ENCODE measurements at places on chromosomes 12 and 14.

DNA sequence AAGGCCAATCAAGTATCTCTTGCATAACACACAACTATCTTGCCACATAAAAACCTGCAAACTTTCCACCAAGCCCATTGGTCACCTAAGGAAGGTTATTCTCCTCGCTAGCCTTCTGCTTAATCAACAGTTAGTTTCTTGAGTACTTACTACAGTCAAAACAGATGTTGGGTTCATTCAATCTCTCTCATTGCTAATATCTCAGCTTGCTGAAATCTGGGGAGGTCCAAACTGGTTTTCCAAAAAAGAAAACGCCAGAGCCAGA is 74.6 kb downstream of the TTC7B start:
- no peak for DNase-seq

GRCh38 chr14:35138585-35138984 is 16.2 kb downstream of the PRORP start:
- DNase-seq = no peak

GRCh38 chr12:49448858-49449257 is 81.6 kb downstream of the SPATS2 start:
- DNase-seq = no peak

DNA sequence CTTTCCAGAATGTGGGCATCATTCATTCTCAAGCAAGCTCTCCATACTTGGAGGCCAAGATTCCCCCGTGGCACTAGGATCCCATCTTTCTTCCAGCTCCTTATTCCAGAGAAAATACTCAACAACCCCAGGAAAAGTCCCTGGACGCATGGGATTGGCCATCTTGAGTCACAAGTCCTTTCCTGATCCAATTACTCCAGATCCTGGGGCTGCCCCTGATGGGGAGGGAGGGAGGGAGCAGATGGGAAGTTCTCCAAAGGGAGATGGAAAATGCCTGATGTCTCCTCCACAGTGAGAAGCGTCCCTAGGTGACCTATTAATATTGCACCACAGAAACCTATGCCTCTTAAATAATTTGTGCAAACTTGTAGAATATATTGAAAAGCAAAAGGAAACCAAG is 12.4 kb upstream of the KCNK13 start:
- DNase-seq = no peak

GRCh38 chr14:73234586-73235394 is 2.5 kb upstream of the PAPLN start:
- no peak for DNase-seq

GRCh38 chr12:94849411-94849976 is 154.0 kb downstream of the NDUFA12 start:
- no peak for DNase-seq

DNA sequence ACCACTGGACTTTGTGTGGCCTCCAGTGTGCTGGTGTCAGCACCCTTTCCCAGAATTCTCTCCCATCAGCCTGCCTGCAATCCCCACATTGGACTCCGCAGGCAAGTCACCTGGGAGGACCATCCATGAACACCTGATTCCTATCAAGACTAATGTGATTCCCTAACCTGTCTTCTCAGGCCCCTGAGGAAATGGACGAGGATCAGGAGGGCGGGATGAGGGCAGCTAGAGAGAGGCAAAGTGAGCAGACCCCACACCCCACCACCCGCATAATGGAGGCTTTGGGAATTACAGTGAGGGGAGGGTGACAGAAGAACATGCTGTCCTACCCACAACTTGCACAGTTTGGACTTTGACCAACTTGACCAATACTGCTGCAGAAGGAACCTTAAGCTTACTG is 60.9 kb upstream of the RFX4 start:
- no peak for DNase-seq

DNA sequence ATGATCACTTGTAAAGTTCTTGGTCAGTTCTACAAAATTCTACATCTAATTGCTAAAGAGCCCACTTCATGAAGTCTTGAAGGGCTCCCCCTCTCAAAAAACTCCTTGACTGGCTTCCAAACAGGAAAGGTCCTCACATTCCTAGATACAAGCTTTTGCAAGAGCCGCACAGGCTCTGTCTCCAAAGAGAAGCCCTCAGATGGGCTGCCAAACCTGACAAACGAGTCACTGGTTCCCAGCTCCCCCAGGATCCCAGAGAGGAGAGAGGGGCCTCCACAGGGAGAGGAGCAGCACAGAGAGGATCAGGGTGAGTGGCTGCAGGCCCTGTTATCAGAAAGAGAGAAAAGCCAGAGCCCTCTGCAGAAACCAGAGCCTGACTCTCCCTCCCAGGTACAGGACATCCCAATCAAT is 5.8 kb downstream of the NID2 start:
- DNase-seq = no peak

DNA sequence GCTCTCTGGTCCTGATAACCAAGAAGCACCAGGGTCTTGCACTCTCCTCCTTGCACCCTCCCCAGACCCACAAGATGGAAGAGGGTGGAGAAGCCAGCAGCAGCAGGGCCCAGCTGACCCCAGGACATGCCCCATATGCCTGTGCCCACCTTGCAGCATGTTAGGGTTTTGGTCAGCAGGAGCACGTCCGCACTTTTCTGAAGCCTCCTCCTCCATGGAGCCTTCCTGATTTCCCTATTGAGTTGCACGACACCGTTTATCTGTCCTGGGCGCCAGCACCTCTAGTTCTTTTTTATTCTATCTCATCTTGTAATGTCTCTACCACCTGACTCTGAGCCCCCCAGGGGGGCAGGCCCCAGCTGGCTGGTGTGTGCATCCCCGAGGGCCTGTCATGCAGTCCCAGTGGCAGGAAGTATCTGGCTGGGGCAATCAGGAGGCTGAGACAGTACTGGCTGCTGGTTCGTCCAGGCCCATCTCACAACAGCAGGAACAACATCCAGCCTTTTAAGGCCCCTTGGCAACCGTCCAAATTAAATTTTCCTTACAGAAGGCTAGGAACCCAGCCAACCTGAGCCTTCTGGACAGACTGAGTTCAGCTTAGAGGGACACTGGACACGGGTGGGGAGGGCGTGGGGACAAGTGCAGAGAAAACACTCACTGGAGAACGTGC is 39.6 kb downstream of the CCDC85C start:
- DNase-seq = no peak

- DNase-seq = peak; percentile 92
Measured at GRCh38 chr12:48988030-48988649, 10.0 kb downstream of the WNT1 start.

DNA sequence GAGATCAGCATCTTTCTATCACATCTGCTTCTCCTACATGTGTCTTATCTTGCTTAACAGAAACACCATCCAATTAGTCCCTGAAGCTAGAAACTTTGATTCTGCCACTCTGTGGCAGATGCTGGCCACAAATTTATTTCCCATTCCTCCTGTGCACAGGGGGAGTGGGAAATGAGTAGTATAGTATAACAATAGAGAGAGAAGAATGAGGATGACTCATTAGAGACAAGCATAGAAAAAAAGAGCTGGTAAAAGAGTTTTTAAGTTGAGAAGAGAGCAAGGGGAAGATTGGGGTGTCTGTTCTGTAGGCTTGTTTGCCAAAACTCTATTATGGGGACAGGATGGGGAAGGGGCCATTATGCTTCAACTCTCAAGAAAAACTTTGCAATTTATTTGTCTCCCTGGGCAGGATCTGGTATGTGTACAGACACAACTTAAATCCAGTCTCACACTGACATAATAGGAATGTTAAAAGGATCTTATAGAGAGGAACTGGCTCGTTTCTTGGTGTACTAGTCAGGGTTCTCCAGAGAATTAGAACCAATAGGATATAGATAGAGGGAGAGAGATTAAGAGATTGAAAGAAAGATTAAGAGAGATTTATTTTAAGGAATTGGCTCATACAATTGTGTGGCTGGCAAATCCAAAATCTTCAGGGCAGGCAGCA is 142.6 kb upstream of the CPSF6 start:
- no peak for DNase-seq

DNA sequence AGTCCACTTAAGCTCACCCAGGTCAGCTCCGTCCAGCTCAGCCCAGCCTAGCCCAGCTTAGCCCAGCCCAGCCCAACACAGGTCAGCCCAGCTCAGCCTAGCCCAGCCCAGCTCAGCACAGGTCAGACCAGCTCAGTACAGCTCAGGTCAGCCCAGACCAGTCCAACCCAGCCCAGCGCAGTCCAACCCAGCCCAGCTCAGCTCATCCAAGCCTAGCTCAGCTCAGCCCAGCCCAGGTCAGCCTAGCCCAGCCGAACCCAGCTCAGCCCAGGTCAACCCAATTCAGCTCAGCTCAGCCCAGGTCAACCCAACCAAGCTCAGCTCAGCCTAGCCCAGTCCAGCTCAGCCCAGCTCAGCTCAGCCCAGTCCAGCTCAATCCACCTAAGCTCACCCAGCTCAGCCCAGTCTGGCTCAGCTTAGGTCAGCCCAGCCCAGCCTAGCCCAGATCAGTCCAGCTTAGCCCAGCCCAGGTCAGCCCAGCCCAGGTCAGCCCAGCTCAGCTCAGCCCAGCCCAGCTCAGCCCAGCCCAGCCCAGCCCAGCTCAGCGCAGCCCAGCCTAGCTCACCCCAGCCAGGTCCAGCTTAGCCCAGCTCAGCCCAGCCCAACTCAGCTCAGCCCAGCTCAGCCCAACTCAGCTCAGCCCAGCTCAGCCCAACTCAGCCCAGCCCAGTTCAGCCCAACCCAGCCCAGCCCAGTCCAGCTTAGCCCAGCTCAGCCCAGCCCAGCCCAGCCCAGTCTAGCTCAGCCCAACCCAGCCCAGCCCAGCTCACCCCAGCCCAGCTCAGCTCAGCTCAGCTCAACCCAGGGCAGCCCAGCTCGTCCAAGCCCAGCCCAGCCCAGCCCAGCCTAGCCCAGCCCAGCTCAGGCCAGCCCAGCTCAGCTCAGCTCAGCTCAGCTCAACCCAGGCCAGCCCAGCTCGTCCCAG is 184.0 kb downstream of the TMEM121 start:
- DNase-seq = no peak

- DNase-seq = no peak
Measured at GRCh38 chr14:85454226-85454813, 75.6 kb upstream of the FLRT2 start.

- no peak for DNase-seq
Measured at GRCh38 chr14:95287176-95287754, 32.4 kb downstream of the CLMN start.

- no peak for DNase-seq
Measured at GRCh38 chr14:75794615-75795038, 133.6 kb downstream of the TTLL5 start.

DNA sequence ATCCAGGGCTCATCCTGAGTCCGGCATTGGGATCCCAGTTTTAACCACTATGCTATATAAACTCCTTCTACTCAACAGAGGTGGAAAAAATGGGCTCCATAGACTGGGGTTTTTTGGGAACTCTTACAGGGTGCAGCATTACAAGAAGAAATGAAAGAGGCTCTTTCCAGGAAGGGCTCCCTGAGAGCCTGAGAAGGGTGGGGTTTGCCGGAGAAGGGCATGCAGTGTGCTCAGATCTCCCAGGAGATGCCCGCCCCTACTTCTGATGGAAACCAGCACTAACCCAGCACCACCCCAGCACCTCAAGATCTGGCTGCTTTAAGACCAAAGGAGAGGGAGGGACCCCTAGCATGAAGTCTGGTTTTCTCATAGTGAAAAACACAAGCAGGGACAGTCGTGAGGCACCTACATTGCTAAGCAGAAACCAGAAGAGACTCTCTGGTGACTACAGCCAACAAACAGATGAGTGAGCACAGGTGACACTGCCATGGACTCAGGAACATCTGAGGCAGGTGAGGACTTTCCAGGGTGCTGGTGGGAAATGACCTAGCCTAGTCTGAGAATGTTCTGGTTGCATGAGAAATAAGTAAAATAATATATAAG is 43.9 kb upstream of the HSP90B1 start:
- DNase-seq = no peak

- DNase-seq = no peak
Measured at GRCh38 chr12:126233625-126234024, 1168.4 kb downstream of the AACS start.

GRCh38 chr12:18932715-18933114 is 194.8 kb downstream of the CAPZA3 start:
- no peak for DNase-seq

GRCh38 chr12:43402436-43402835 is 149.6 kb downstream of the ADAMTS20 start:
- DNase-seq = no peak

GRCh38 chr14:98952593-98953350 is 319.2 kb downstream of the BCL11B start:
- no peak for DNase-seq

GRCh38 chr12:6939191-6939540 is 4.5 kb upstream of the RNU7-1 start:
- DNase-seq = no peak

- DNase-seq = no peak
Measured at GRCh38 chr12:91204421-91204820, 21.8 kb upstream of the DCN start.

DNA sequence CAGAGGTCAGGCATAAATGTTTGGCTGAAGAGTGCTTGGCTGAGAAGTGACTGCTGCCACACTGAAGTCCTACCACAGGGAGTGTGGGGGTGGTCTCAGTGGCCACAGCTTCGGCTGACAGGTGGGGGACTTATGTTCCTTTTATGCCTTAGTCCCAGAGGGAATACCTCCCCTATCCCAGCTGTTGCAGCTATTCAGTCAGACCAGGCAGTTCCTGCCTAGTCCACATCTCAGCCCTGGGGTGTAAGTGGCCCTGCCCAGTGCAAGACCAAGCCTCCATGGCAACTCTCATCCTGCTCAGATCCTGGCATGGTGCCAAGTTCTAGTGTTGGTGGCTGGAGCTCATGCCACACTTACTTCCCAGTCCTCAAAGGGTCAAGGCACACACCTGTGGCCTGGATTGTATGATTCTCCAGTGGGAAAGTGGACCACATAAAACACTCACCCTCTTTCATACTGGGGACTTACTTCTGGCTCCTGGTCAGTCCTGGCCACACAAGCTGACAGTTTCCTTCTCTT is 161.3 kb upstream of the CAND1 start:
- no peak for DNase-seq

GRCh38 chr12:83361475-83361874 is 674.8 kb downstream of the TMTC2 start:
- no peak for DNase-seq

- DNase-seq = no peak
Measured at GRCh38 chr12:68617160-68617926, 6.6 kb downstream of the RAP1B start.

DNA sequence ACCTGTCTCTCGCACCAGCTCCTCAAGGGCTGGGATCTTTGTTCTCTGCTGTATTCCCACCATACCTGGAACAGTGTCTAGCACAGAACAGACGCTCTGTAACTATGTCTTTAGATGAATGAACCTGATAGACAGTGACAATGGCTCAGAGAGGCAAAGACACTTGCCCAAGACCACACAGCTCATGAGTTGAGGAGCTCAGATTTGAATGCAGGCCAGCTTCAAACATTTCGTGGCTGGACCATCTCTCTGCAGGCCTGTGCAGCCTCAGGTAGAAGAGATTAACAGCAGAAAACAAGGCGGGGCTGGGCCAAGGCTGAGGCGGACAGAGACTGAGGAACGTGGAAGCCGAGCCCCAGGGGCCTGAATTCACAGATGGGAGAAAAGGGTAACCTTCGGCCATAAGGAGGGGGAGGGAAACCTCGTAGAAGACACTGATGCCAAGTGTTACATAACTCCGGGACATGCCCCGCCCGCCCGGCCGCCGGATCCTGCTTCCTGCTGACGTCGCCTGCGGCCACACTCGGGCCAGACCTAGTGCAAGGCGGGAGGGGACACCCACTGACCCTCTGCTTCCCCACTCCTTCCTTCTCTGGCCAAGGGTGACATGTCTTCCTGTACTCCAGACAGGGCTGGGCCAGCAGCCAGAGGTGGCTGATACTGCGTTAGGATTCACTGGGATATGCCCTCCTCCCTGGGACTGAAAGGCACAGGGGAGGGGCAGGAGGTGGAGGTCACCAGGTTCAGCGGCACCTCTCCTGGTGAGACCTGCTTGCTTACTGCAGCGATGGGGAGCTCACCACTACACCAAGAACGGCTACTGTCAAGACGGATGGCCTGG is 86.8 kb downstream of the RFLNA start:
- no peak for DNase-seq

Measured in endothelial cell (in vitro differentiated cells).